ENCODE measurements at places on chromosomes 7 and 10.

DNA sequence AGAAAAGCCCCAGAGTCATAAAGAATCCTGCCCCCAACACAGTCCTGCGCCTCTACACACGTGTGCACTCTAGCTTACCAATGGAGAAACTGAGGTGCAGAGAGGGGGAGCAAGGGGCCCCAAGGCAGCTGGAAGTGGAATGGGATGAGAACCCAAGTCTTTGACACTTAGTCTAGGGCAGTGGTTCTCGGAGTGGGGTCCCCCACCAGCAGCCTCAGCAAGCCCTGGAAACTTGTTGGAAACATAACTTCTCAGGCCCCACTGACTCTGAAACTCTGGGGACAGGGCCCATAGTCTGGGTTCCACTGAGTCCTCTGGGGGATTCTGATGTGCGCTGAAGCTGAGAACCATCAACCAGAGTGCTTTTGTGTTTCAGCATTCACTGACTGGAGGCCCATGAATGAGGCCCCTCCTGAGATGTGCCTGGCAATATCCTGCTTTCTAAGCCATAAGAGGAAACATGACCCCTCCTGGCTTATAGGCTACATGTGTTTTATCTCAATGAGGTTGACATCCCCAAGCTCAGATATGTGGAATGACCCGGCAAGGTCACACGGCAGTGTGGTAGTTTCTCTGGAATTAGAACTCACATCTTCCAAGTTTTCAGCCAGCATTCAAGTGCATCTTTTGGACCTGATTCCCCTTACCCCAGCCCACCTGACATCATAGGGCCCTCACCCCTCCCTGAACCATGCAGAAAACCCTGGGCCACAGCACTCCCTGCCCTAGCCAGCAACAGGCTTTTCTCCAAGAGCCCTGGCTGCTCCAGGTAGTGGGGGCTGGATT lies 147.3 kb upstream of the PCBD1 start:
- no peak for DNase-seq

DNA sequence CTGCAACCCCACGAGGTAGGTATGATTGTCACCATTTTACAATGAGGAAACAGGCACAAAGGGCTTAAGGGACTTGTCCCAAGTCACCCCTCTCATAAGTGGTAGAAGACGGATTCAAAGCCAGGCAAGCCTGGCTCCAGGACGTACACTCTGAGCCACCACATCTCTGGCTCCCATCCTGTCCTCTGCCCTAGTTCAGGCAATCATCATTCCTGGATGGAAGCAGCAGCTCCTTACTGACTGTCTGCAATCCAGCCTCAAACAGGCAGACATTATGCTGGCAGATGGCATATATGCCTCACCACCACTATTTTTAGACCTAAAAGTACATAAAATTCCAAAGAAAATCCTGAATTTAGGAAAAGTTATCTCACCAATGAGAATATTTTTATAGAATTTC lies 100.7 kb downstream of the USP6NL start:
- DNase-seq = no peak

- no peak for DNase-seq
Measured at GRCh38 chr10:110260746-110261477, 43.8 kb downstream of the SMNDC1 start.

- no peak for DNase-seq
Measured at GRCh38 chr10:103759100-103759781, 96.1 kb downstream of the SH3PXD2A start.

GRCh38 chr10:123967626-123968243 lies 76.1 kb upstream of the CPXM2 start:
- DNase-seq = no peak

GRCh38 chr10:77041636-77042258 lies 595.9 kb downstream of the KCNMA1 start:
- no peak for DNase-seq

All from SK-N-MC (cell line).